ENCODE measurements at places on chromosomes 2 and 18. TPM values are rescaled to one million over a fixed set of nuclear protein-coding genes. Genes with fewer than 3 reads are reported as not detected.

GRCh38 chr18:75290737-75291358 is 80.3 kb downstream of the TSHZ1 start:
- no peaks in the 10 kb centered on the region for H3K4me1 ChIP-seq
- H3K27ac ChIP-seq = no peak overlapping the region
- no peak for DNase-seq
- H3K27me3 ChIP-seq = no peaks in the 10 kb centered on the region
- peaks cover 23% of the 10 kb centered on the region for H3K36me3 ChIP-seq
- no peak overlapping the region for H3K4me3 ChIP-seq

DNA sequence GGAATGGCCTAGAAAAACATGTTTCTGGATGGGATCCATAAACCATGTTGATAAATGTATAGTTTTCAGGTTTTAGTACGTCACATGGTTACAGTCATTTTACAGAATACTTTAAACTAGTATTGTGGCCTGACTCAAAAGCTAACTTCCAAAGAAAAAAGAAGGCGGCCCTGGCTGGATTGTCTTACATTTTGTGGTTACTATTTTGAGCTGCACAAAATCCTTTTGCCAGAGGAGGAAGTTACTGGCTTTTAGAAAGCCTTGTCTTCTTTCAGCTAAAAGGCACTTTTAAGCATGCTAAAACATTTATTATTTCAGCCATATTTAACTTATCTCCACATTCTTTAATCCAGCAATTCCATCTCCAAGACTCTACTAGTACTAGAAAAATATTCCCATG is 227.9 kb downstream of the CDH2 start:
- H3K27me3 ChIP-seq = no peaks in the 10 kb centered on the region
- H3K4me1 ChIP-seq = no peaks in the 10 kb centered on the region
- H3K36me3 ChIP-seq = no peaks in the 10 kb centered on the region
- no peak overlapping the region for H3K27ac ChIP-seq
- H3K4me3 ChIP-seq = no peak overlapping the region

DNA sequence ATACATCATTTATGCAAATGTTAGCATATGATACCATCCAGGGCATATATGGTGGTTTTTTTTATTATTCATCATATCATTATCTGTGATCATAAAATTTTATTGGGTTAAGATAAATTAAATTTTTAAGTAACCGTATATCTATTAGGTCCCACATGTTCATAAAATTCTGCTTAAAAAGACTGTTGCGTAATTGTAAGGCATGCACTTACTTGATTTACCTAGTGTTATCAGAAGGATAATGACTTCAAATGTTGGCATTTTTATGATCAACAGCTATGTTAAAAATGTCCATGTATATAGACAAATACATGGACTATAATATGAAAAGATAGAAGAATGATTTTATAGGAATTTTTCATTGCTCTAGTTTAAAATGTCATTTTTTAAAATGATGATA is 1625.5 kb upstream of the CELF4 start:
- no peaks in the 10 kb centered on the region for H3K4me1 ChIP-seq
- no peak overlapping the region for H3K27ac ChIP-seq
- DNase-seq = no peak

GRCh38 chr2:191601060-191601459 is 76.9 kb upstream of the NABP1 start:
- H3K36me3 ChIP-seq = no peaks in the 10 kb centered on the region
- no peaks in the 10 kb centered on the region for H3K4me1 ChIP-seq
- H3K4me3 ChIP-seq = no peak overlapping the region
- no peaks in the 10 kb centered on the region for H3K27me3 ChIP-seq
- H3K27ac ChIP-seq = no peak overlapping the region
- no peak for DNase-seq

DNA sequence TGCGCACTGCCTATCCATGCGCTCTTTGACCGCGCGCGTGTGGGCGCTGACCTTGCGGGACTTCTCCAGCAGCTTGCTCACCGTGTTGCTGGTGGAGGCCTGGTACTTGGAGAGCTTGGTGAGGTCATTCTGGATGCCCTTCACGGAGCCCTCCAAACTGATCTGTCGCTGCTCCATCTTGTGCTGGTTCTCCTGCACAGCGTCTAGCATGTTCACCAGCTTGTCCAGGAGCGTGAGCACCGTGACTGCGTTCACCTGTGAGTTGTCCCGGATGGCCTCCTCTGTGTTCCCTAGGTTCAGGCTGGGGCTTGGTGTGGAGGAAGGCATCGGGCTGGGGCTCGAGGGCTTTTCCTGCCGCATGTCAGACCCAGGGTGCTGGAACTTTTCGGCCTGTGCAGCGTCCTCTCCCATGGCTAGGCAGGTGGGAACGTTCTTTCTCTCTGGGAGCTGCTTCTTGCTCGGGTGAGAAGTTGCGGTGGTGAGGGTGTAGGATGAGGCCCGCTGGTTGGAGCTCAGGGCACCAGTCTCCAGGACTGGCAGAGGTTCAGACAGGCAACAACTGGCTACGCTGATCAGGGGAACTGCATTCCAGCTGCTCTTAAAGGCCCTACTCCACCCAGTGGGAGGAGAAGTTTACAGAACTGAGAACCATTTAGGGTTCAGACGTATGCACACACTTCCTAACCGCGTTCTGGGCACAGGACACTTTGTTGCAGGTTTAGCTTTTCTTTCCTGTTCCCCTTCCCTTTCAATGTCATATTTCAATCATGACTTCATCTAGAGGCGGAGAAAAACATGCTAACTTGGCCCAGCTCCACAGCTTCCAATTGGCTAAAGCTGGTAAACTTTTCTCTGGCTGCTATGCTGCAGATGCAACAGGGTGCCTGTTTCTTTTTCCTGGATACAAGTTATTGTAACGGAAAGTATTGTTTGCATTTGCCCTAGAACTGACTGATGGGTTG is at the start of gene CAVIN2:
Gene CAVIN2, minus strand, starts transcription at position 574 of the 962 bp plus-strand sequence. Its CDS starts 163 bp downstream, at position 411.
- peaks cover 4% of the 10 kb centered on the region for H3K27me3 ChIP-seq
- no peak within 1 kb of the TSS for H3K27ac ChIP-seq
- DNase-seq = peak; percentile 50
- H3K4me1 ChIP-seq = no peaks in the 10 kb centered on the region

- H3K4me1 ChIP-seq = no peaks in the 10 kb centered on the region
- H3K36me3 ChIP-seq = no peaks in the 10 kb centered on the region
- no peak for DNase-seq
- no peaks in the 10 kb centered on the region for H3K27me3 ChIP-seq
- H3K27ac ChIP-seq = no peak overlapping the region
Measured at GRCh38 chr2:159208438-159208837, 78.1 kb downstream of the WDSUB1 start.

- no peak overlapping the region for H3K4me3 ChIP-seq
- no peaks in the 10 kb centered on the region for H3K27me3 ChIP-seq
- no peaks in the 10 kb centered on the region for H3K36me3 ChIP-seq
Measured at GRCh38 chr2:165544897-165545296, 75.4 kb downstream of the CSRNP3 start.

DNA sequence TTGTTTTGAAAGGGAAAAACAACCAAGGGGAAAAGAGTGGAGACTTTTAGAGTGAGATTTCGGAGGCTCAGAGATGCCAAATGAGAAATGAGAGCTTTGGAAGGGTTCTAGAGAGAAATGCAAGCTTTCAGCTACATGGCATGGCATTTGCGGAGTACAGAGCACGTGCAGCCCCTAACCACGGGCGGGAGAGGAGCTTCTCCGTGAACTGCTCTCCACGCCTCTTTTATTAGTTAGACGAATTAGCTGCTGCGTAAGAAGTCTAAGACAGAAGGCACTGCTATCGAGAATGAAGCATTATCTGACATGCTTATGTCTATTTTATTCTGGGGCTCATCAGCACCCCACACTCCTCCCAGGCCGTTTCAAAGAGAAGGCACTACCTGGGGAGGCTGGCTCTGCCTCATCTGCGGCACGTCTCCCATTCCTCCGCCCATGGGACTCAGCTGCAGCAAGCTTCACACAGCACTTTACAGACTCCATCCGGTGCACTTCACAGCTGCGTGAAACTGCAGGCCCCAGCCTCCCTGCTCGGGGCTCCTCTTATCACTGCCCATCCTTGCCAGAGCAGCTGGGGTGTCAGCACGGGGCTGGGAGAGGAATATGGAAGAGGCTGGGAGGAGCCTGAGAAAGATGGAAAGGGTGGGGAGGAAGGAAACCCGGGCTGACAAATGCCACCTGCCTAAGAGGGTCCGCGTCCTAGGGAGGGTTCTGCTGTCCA is 207.3 kb upstream of the APCDD1 start:
- H3K4me3 ChIP-seq = no peak overlapping the region
- H3K4me1 ChIP-seq = no peaks in the 10 kb centered on the region
- DNase-seq = no peak
- H3K27ac ChIP-seq = no peak overlapping the region
- H3K36me3 ChIP-seq = no peaks in the 10 kb centered on the region

DNA sequence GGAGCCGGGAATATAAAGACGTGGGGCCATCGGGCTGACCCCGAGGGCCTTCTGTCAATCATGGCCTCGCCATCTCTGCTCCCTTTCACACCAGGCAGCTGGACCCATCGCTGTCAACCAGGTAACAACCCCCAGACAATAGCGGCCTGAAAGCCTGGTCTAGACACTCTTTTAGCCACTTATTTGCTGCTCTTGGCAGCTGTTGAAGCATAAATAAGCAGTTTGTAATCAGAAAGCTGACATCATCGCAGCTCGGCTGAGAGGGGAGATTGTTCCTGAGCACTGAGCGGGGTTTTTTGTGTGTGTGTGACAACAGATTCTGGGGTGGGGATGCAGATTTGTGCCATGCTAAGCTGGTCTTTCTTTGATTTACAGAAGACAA is 423.6 kb upstream of the POU3F3 start:
- no peaks in the 10 kb centered on the region for H3K27me3 ChIP-seq
- no peak overlapping the region for H3K4me3 ChIP-seq
- H3K4me1 ChIP-seq = no peaks in the 10 kb centered on the region
- DNase-seq = no peak

GRCh38 chr18:69636529-69637301 is 236.0 kb downstream of the DOK6 start:
- DNase-seq = no peak
- H3K4me1 ChIP-seq = no peaks in the 10 kb centered on the region
- no peak overlapping the region for H3K4me3 ChIP-seq
- no peak overlapping the region for H3K27ac ChIP-seq
- no peaks in the 10 kb centered on the region for H3K27me3 ChIP-seq

- H3K4me3 ChIP-seq = no peak overlapping the region
- H3K4me1 ChIP-seq = peaks cover 6% of the 10 kb centered on the region
- no peak overlapping the region for H3K27ac ChIP-seq
- no peaks in the 10 kb centered on the region for H3K27me3 ChIP-seq
Measured at GRCh38 chr2:12493031-12493513, 223.7 kb upstream of the TRIB2 start.

- DNase-seq = no peak
- H3K36me3 ChIP-seq = no peaks in the 10 kb centered on the region
- no peak overlapping the region for H3K4me3 ChIP-seq
- H3K4me1 ChIP-seq = no peaks in the 10 kb centered on the region
- no peak overlapping the region for H3K27ac ChIP-seq
- no peaks in the 10 kb centered on the region for H3K27me3 ChIP-seq
Measured at GRCh38 chr2:143321994-143322393, 192.8 kb downstream of the ARHGAP15 start.

Gene SCN2A
- total RNA-seq = 1.1 TPM

Gene KCNG3
- total RNA-seq = 9.2 TPM

Gene CYS1
- 2.7 TPM for total RNA-seq

Gene XIRP2
- 0.06 TPM for total RNA-seq

Data from adrenal gland (tissue), 19 donors.